Germinal center (tissue), 1 donor: ENCODE measurements at places on chromosomes 2 and 18.

DNA sequence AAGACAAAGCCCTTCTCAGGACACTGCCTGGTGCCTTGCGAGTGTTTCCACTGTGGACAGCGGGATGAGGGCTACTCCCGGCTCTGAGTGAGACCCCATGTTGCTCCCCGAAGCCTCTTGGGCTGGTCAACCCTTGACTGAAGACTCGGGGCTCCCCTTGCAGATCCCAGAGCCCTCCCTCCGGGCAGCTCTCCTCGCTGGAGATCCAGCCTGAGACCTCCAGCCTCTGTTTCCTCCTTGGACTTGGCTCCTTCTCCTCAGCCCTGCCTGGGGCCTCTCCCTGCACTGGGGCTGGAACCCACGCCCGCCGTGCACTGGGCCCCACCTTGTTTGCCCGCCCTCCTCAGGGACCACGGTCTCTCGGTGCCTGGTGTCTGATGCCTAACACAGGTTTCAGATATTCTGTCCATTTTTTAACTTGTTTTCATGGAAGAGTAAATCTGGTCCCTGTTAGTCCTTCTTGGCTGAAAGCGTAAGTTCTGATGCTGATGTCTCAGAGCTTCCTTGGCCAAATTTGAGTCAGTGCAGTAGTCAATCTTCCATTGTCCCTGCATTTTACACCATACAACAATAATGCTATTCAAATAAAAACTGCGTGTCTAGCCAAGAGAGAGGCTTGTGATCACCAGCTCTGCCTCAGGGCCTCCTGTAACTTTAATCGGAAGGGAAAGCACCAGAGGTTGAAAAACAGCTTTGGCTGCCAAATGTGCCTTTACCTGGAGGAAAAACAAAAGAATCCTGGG lies 139.3 kb upstream of the CTDP1 start:
- DNase-seq: no peak

DNA sequence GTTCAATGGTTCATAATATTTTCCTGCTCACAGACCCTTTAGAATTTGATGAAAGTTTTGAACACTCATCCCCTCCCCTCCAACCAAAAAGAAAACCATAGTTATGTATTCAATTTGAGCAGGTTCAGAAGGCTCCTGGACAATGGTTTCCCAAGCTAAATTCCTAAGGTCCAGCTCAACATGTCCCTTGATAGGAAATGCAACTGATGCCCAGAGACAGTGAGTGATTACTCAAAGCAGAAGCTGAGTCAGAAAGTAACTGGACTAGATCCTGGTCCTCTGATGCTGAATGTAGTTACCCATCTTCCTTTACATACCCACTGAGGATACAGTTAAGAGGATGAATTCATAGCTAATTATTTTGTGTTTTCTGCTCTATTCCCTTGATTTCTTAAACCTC lies 218.9 kb upstream of the NCKAP5 start:
- no peak for DNase-seq

DNA sequence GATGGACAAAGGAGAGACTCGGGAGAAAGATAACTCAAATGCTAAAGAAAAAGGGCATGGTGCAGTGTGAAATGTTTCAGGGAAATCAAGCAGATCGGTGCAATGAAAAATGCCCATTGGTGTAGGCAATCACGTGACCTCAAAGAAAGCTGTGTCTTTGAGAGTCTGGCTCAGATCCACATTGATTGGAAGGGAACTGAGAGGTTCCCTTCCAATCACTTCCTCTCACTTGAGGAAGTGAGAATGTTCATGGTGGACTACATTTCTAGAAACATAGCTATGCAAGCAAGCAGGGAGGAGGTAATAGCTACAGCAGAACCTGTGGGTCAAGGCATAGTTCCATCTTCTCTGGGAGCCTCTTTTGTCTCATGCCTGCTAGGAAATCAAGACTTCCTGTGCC lies 187.4 kb downstream of the LPIN1 start:
- DNase-seq: peak; percentile 55

DNA sequence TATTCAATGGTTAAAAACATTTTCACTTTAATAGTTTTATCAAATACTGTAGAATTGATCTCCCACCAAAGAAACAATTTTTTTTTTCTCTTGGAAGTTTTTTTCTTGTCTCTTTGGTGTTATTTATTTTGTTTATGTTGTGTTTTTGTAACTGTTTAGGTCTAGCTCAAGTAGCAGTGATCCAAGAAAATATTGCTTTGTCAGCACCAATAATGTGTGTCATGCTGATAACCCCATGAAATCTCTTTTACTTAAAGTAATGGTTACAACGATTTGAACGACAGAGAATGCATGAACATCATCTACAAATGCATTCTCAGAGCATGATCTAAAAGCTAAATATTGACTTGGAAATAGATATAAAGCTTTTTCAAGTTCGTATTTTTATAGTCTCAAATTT lies 122.9 kb downstream of the DOK6 start:
- no peak for DNase-seq

- DNase-seq: no peak
Observed at GRCh38 chr2:143469323-143469722, 340.1 kb downstream of the ARHGAP15 start.

- DNase-seq: no peak
Observed at GRCh38 chr2:138335036-138335435, 166.5 kb upstream of the SPOPL start.

DNA sequence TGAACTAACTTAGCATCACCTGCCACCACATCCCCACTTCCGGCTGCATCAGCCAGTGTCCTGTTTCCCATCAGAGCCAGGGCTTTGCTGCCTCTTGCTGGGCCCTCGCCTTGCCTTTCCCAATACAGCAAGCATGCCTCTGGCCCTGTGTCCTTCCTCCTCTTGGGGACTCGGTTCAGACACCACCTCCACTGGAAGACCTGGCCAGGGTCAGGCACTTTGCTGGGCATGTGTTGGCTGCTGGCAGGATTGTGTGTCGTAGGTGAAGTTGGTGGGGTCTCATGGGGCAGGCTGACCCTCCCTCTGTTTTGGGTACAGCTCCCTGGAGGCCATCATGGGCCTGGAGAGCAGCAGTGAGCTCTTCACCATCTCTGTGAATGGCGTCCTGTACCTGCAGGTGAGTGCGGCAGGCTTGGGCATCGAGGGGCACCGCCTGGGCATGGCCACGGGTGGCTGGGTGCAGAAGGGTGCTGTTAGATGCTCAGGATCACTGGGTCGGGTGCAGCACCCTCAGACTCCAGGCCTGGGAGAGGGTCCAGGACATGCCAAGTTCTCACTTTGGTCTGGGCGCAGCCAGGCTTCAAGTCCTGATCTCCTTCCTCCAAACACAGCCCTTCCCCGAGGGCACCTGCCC lies 6.6 kb downstream of the ERFE start:
- no peak for DNase-seq

DNA sequence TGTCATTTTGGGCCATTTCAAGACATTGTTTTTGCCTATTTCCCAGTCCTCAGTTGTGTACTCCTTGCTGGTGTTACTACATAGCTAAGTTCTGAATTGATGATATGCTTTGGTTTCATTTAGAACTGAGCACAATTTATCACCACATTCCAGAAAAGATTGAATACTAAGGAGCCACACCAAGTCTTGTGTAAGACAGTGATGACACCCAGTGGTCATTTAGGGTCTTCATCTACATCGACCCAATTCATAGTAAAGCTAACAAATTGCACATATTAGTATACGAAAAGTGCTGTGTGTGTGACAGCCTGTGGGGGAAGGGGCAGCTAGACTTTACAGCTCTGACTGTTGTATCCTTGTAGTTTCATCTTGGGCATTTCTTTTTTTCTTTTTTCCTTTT lies 10.9 kb upstream of the DLX2 start:
- DNase-seq: no peak

DNA sequence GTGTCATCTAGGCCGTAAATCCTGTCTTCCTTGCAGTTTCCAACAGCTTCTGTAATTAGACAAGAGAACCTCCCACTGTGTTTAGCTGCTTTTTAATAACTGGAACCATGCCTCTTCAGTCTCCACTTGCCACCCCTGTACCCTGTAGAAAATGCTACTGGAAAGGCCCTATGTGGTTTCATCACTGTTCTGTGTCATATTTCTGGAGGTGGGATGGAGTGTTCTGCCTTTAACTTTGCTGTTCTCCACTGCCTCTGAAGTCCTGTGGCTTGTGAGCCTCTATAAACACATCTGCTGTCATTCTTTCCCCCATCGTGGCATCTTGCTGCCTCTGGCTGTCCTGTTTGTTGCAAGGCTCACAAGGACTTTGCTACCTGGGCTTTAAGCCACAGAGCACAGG lies 17.9 kb downstream of the MGAT5 start:
- no peak for DNase-seq

DNA sequence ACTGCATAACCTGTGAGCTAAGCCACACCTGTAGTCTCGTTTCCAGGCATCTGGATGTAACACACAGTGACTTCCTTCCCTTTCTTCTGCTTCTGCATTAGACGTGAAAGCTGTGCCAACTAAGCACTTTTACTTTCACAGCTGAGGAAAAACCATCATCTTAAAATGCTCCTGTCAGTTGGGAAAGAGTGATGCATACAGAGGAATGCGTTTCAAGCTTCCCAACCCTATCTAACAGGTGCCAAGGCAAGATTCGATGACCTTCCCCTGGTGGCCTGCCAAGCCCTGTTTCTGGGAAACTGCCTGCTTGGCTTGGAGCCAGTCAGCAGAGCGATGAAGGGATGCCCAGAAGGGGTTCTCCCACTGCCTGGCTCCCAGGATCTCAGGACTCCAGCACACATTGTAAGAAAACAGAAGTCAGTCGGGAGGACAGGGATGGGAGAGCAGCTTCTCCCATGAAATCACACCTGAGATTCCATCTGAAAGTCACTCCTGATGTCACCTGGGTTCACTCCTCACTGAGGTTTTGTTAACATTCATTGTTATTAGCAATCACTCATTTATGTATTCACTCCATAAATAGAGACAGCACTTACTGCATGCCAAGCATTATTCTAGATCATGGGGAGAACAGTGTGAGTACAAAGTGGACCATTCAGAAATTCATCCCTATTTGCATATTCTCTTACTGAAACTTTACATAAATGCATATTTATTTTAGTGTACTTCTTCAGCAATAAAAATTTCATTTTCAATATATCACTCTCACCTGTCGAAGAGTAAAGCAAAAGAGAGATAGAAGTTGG lies 64.1 kb downstream of the DTNA start:
- no peak for DNase-seq

GRCh38 chr2:37412231-37412630 lies 67.8 kb downstream of the QPCT start:
- DNase-seq: no peak

GRCh38 chr2:120461092-120461491 lies 115.2 kb downstream of the INHBB start:
- DNase-seq: no peak

DNA sequence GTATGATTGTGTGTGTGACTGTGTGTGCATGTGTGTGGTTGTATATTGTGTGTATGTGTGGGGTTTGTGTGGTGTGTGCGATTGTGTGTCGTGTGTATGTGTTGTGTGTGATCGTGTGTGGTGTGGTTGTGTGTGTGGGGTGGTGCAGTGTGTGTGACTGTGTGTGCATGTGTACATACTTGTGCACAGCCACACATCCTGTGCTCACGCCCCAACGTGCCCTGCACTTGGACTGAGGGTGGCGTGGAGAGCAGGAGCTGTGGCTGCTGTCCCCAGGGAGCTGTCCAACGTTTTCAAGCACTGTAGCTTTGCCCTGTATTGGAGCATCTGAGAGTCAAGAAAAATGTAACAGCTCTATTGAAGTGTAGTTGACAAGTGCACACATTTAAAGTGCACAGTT lies 243.2 kb upstream of the HDAC4 start:
- no peak for DNase-seq

GRCh38 chr18:58221060-58221725 lies 177.2 kb downstream of the NEDD4L start:
- DNase-seq: peak; percentile 22

DNA sequence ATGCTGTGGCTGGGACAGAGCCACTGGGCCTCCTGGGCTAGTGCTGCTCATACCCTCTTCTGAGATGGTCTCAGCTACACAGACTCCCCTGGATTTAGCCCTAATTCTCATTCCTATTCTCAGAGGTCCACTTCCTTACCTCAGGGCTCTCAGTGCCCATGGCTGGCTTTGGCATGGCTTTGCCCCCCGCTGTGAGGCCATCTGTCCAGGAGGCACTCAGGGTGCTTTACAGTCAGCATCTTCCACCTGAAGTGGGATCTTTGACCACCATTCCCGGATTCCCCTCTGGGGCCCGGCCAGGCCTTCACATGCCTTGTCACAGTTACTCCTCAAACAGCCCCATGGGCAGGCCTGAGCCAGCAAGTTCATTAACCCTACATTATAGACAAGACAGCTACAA lies 161.8 kb downstream of the CELF4 start:
- DNase-seq: no peak

DNA sequence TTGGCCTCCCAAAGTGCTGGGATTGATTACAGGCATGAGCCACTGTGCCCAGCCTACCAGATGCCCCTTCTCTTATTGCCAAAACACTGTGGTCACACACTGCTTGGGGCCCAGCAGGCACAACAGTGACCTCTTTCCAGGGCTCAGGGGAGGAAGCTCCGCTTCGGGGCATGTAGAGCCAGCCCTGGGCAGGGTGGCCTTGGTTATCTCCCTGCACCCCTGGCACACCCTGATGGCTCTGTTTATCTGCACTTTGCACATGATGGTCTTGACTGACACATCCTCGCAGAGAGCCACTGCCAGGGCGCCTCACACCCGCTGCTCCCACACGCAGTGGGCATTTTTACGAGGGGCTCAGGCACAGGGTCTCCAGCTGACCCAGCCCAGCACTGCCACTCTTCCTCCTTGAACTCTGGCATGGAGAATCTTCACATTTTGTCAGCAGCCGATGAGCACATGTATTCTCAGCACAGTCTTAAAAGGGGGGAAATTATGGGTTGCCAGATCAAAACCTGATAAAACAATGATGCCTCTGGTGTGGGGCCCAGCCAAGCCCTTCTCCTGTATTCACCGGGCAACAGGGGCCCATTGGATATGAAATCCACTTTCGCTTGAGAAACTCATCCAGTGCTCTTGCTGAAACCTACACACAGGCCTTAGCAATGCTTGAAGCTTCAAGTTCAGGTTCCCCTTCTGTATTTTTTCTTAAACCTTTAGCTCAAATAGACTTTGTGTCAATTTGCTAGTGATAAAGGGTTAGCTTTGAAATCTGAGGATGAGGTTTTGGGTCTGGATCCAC lies 5.9 kb downstream of the GYPC start:
- DNase-seq: no peak

DNA sequence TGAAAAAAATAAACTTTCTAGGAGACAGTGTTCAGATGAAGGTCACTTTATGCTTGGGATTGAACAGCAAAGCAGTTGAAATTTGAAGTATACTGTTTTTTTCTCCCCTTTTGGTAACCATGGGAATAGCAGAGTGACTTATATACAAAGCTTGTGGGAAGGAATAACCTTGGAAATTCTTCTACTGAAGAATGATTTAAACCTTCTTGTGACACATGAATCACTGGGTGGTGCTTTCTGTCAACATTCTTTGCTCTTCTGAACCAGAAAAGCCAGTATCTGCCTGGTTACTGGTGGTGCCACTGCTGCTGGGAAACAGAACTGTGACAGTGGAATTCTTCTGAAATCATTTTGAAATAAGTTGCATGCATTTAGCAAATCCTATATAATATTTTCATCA lies 39.4 kb upstream of the RND3 start:
- DNase-seq: no peak

GRCh38 chr2:43107679-43108078 lies 118.7 kb downstream of the ZFP36L2 start:
- no peak for DNase-seq

GRCh38 chr2:170362871-170363631 lies 185.1 kb downstream of the MYO3B start:
- no peak for DNase-seq

GRCh38 chr18:67484458-67484857 lies 32.1 kb downstream of the DSEL start:
- no peak for DNase-seq
